Left ventricle myocardium inferior (tissue), 1 donor: ENCODE measurements at places on chromosomes 7 and 10.

- no peak for DNase-seq
Measured at GRCh38 chr10:81905161-81905560, 30.2 kb downstream of the NRG3 start.

DNA sequence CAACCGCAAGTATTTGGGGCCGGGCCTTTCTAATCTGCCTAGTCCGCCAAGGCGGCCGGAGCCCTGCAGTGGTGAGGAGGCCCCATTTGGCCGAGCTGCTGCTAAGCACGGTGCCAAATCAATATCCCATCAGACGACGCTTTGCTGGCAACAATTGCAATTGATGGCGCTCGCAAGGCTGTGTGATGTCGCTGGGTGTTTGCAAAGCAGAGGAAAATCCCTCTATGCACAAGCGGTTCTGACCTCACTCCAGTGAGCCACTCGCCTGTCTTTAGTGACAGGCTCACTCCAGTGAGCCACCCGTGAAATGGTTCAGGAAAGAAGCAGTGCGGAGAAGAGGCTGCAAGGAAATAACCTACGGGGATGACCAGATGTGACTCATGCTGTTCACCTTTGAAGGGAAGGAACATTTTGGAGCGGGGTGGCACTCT lies 18.3 kb upstream of the PDE1C start:
- no peak for DNase-seq

DNA sequence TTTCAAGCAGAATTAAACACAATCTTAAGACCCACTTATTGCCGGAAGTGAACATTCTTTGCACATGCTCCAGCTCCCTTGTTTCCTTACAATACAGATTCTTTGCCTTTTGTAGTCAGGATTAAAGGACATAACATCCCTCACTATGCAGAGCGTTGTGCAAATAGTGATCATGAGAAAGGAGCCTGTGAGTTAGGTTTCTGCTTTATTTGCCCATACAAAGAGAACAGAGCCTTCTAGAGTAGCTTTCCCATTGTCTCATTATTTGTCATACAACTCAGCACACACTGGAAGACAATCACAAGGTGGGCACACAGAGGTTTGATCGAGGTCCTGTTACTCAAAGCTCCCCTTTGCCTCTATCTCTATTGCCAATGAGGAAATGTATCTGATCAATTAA lies 48.2 kb upstream of the WDR11 start:
- no peak for DNase-seq

- no peak for DNase-seq
Measured at GRCh38 chr10:29266641-29267040, 22.2 kb upstream of the LYZL1 start.

GRCh38 chr10:62302760-62303159 lies 34.1 kb upstream of the RTKN2 start:
- DNase-seq, result no peak

DNA sequence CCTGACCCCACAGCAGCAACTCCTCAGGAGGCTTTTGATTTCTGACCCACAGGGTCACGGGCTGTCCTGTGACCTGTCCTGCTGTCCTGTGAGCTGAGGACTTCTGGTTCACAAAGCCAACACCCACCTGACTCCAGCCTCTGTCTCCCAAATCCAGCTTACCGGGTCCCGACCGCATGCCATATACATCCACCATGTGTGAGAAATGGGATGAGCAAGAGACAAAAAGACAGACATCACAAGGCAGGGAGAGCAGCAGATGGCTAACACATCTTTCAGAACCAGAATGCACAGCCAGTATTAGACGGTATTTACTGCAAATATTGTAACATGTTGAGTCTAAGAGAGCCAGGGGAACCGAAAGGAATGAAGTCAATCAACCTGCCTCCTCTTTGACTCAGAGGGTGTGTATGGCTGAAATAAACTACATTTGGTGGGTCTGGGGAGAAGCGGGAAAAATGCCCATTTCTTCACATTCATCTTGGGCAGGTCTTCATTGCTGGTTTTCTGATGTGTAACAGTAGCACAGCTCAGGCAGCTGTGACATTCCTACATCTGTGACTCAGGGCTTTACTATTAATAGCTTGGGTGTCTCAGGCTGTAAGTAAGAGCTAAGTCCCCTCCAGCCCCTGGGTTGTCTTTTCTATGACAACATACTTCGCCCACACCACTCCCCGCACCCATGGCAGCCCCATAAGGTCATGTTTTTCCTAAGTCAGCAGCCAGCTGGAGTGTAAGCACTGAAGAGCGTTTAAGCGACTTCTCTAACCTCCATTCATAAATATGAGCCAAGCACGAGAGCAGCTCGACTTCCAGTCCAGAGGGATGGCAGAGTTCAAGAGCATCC lies 25.0 kb downstream of the ABLIM1 start:
- DNase-seq, result peak; percentile 34

DNA sequence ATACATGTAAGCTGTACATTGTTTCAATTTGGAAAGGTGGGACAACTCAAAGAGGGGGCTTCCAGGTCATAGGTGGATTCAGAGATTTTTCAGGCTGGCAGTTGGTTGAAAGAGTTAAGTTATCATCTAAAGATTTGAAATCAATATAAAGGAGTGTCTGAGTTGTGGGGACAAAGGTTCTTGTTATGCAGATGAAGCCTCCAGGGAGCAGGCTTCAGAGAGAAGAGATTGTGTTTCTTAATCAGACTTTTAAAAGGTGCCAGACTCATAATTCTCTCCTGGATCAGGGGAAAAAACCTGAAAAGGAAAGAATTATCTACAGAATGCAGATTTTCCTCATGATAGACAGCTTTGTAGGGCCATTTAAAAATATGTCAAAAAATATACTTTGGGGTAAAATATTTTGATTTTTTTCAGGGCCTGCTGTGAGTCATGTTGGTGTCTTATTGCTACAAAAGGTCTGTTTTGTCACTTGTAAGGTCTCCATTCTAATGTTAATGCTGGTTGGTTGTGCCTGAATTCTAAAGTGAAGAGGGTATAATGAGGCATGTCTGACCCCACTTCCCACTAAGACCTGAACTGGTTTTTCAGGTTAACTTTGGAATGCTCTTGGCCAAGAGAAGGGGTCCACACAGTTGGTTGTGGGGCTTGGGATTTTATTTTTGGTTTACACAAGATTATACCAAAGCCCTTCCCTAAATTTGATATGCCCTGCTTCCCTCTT lies 52.7 kb upstream of the PRSS1 start:
- DNase-seq, result no peak

DNA sequence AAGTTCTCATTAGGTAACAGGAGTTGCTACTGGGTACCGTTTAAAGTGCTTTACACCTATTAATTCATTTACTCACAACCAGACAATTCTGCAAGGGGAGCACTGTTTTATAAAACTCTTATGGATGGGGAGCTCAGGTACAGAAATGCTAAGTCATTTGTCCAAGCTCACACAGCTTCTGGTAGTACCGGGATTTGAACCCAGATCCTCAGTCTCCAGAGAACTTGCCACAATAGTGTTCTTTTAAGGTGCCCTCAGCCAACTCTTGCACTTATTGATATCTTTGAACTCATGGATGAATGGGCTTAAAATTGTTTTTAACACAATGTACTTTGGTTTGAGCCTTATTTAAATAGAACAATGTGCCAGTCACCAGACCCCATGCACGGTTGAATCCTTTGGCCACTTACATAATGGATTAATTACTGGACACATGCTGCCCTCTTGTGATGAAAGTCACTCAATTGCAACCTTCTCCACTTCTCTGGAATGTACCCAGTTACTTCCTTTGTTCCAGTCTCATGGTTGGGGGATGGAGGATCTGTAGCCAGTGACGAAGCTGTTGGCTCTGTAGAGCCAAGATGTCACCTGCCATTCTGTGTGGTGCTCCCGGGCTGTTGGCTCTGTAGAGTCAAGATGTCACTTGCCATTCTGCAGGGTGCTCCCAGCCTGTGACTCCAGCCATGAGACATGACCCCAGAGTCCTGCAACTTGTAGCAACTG lies 65.6 kb downstream of the NOD1 start:
- DNase-seq, result no peak
